ENCODE measurements at places on chromosomes 4 and X. TPM values are rescaled to one million over a fixed set of nuclear protein-coding genes. Genes with fewer than 3 reads are reported as not detected.

PNMA6E gene
- not detected for total RNA-seq

SPINK2 gene
- not detected for total RNA-seq

FATE1 gene
- total RNA-seq, result not detected

RPL36A gene
- total RNA-seq, result 3,269 TPM

FGB gene
- total RNA-seq, result not detected

RPA4 gene
- total RNA-seq, result under 0.01 TPM

CAPN6 gene
- total RNA-seq, result under 0.01 TPM

MAPK10 gene
- total RNA-seq, result 4.0 TPM
